ENCODE measurements at places on chromosomes 2 and 18.

GRCh38 chr2:1818811-1819210 is 74.5 kb upstream of the PXDN start:
- no peak for DNase-seq

- DNase-seq, result no peak
These were observed 40.6 kb downstream of the ZNF516 start for GRCh38 chr18:76454418-76454817.

DNA sequence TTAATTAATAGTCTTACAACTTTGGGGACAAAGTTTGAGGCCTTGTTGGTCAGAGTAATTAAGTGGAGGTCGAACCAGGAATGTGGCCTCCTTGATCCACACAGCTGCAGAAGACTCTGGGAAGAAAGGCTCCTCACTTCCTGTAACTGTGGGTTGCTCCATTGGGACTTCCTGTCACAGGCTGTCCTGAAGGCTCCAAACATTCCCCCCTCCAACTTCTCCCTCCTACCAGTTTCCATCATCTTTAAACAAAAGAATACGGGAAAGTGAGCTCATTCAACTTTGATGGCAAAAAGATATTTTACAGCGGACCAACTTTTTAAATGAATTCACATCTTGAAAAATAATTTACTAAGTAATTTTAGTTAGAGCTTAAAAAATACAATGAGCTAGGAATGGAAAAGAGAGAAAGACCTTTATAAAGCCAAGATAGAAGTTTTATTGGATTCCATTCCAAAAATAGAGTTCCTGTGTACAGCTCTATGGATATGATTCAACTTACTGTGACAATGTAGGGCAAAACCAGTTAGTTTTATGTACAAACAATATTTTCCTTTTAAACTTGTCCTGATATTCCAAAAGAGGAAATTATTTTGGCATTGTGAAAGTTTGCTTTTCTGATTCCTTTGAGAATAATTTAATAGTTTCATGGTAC is 212.0 kb upstream of the NABP1 start:
- DNase-seq, result no peak

DNA sequence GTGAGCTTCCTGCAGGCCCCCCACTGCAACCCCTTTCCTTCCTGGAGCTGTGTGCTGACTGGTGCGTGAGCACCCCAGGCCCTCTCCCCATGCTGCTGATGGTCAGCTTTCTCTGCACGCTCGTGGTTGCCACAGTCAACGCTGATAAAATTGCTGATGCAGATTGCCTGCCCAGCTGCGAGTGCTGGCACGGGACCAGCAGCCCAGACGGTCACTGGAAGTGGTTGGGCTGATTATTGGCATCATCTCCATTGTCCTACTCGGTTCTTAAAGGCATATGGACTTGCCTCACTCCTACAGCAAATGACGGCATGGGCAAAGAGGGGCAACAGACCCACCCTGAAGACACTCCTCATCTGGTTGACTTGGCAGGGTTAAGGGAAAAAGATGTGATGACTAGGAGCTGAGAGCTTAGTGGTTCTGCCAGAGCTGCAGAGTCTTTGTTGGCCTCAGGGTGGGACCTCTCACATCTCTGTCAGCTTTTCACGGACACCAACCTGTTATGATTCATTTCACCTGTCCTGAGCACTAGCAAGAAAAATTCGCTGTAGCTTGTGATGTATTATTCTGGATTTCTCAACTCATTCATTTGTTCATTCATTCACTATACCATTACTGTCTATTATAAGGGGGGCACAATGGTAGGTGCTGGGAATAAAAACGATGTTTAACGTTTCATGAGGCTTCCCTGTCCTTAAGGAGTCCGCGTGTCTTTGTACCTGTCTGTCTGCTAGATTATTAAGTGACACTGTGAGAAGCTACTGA is 38.4 kb downstream of the PAX8 start:
- no peak for DNase-seq

DNA sequence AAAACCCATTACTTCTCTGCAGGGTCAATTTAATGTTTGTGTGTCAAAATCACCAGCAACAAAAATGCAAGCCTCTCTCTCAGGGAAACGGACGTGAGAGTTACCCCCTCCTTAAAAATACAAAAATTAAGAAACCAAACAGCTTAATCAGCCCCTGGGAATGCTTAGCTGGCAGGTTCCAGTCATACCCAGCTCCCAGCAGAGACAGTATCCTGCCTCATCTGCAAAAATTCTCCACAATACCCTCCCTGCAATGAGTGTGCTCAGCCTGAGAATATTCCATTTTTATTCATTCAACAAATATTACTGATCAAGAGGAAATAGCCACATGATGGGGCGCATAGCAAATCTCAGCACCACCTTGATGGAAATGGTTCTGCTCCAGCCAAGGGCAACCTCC is 36.3 kb downstream of the ST8SIA5 start:
- no peak for DNase-seq

- DNase-seq, result no peak
These were observed 80.1 kb downstream of the KCNS3 start for GRCh38 chr2:17958466-17959092.

- DNase-seq, result no peak
These were observed 19.7 kb upstream of the ST3GAL5 start for GRCh38 chr2:85908506-85908905.

- DNase-seq, result no peak
These were observed 417.9 kb downstream of the CDH7 start for GRCh38 chr18:66168685-66169235.

- no peak for DNase-seq
These were observed 101.6 kb upstream of the COPS8 start for GRCh38 chr2:236984046-236984445.

DNA sequence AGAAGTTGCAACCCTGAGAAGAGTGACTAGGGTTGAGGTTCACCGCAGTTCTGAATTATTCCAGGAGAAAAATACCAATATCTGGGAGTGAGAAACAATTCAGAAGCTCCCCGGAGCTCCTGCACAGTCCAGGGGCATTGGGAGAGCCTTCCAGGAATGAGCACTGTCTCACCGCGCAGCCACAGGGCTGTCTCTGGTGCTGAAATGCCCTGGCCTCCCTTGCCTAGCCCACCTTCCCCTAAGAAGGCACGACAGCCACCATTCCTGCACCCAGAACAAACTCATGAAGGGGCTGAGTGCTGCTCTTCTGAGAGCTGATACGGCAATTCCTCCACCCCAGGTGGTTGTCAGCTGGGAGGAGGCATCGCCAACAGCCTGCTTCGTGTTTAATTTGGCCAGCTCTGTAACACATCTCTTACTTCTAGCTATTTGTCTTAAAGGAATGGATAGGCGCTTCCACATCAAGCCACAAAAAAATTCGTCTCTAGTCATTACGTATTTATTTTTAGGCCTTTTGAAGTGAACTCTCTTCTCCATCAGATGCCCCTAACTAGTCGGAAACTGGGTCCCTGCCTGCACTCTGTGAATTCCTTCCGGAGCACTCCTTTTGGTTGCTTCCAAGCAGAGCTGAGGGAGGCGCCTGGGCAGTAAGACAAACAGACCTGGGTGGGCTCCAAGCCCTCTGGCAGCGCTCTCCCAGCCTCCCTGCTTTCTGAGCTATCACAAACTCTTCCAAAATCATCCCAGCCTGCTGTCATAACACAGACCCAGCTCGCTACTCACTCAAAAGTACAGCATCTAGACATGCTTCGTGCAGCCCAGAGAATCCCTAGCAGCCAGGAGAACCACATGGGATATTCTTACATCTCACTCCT is 120.5 kb upstream of the CCDC68 start:
- DNase-seq, result no peak

GRCh38 chr2:82013641-82014040 is 1709.1 kb upstream of the LRRTM1 start:
- no peak for DNase-seq

- DNase-seq, result no peak
These were observed 422.5 kb downstream of the DPP10 start for GRCh38 chr2:114864901-114865300.

GRCh38 chr18:12879840-12880540 is 4.0 kb downstream of the PTPN2 start:
- no peak for DNase-seq

GRCh38 chr2:157897106-157897971 is 21.2 kb upstream of the ACVR1 start:
- DNase-seq, result no peak

DNA sequence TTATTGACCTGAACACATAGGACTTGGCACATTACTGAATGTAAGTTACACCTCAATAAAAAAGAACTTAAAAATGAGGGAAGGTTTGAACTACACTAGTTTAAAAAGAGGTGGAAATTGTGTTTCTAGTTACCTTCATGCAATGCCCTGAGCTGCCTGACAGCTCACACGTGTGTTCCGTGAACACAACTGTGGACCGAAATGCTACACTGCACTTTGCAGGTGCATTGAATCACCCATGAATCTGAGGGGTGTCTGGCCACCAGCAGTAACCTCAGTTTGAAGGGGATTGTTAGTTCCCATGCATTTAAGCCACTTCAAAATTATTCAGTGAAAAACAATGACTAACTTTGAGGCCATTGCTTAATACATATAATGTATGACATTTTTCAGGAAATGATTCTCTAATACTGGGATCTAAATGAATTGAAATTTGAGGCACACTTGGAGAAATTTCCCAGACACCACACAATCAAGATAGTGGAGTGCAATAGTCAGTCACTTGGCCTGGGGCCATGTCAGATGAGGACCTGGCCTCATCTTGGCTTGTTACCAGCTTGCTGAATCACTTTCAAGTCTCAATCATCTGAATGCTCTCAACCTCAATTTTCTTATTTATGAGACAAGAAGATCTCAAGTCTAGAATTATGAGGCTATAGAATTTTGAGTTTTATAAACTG is 59.3 kb downstream of the MYL12B start:
- no peak for DNase-seq

DNA sequence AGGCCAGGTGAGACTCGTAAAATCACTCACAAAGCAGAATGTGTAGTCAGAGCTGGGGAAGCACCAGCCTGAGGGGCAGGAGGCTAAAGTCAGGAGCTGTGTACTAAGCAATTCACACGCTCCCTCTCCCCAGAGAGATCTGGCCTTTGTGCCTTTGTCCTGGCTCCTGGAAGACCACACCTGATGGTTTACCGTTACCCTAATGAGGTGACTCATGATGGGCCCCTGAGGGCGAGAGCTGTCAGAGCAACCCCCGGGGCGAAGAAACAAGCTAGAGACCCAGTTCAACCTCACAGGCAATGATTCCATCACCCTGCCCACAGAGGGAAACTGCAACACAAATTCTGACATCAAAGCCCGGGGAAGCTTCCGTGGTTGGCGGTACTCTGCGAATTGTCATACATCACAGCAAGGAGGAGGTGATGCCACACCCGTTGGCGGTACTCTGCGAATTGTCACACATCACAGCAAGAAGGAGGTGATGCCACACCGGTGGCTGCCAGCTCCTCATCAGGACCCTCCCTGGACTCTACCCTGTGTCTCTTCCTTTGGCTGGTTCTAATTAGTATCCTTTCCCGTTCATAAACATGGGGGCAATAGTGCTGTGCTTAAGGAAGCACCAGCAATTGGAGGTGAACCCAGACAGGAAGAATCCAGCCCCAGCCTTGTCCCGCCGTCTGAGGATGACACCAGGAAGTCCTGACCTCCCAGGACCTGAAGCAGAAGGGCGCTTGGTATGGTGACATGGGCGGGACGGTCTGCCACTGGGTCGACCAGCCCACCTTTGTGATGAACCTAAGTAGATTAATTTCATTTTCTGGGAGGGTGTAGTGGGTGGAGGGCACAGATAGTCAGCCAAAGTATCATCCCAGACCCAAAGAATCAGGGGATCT is 30.5 kb downstream of the B3GNT7 start:
- no peak for DNase-seq

GRCh38 chr2:69642709-69643601 is 584 bp downstream of the AAK1 start:
- peak; percentile 35 for DNase-seq

DNA sequence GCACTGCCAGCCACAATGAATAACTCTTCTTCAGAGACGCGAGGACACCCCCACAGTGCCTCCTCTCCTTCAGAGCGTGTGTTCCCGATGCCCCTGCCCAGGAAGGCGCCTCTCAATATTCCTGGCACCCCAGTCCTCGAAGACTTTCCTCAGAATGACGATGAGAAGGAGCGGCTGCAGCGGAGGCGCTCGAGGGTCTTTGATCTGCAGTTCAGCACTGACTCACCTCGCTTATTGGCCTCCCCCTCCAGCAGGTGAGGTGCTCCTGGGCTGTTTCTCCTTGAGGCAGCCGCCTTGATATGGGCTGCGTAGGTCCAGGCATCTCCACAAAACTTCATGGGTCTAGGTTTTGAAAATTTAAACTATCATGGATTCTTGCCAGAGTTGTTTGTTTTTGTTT is 6.1 kb downstream of the NCAPH start:
- DNase-seq, result no peak

DNA sequence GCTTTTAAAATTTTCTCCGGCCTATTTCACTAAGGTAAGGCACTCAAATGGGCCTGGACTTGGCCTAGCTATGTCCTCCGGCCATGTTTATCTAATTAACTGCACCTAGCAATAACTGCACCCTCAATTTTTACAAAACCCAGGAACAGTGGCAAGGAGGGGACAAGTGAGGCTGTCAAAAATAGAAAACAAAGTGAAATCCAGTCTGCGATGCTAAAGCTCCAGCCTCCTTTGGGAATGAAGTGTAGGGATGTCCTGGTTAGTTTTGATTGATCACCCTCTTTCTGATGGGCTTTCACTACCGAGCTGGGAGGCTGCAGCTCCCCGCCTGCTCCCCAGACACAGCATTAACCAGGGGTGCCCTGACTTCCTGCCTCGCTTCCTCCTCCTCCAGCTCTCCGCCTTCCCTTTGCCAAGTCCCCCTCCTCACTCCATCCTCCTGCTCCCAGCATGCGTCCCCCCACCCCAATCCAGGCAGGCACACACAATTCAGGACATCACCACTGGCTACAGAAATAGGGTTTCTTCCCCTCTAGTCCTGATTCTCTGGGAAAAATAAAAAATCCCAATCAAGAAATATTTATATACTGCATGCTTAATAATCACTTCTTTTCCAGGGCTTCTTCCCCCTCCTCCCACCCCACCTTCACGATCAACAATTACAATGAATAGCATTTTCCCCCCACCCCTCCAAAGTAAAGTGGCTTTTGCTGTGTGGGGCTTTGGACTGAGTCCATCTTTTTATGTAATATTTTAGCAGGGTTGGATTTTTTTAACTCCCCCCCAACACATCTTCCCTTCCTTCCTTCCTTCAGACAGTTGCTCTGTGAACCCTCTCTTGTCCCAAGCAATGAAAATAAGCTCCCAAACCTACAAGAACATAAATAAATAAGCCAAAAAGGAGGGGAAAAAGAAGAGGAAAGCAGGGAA is 3.3 kb upstream of the POU3F3 start:
- DNase-seq, result no peak

DNA sequence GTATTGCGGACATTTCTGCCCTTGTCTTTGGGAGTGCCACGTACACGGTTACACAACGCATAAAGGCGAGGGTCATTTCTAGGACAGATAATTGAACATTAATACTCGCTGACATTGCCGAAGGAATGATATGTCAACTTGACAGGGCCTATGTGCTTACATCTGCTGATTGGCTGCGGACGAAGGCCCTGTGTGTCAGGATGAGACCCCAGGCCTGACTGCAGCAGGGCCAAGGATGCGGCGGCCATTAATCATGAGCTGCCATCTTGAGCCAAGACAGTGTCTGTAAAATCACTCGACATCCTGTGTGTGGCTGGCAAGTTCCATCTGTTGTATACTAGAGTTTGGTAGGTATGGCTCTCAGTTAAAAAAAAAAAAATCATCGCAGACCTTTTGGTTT is 96.6 kb downstream of the MEIS1 start:
- DNase-seq, result no peak

GRCh38 chr2:72627083-72627482 is 198.8 kb downstream of the EXOC6B start:
- no peak for DNase-seq

- DNase-seq, result no peak
These were observed 70.0 kb upstream of the PPP1CB start for GRCh38 chr2:28681606-28682005.

GRCh38 chr2:42195559-42195958 is 26.4 kb downstream of the EML4 start:
- DNase-seq, result no peak

All from stimulated activated CD4-positive, alpha-beta T cell treated with anti-CD3 and anti-CD28 coated beads, TNF-alpha, amount 100 ng/mL, for 1 hour (primary cell).